IPS DF 6.9 (cell line): ENCODE measurements at places on chromosomes 1 and 21.

DNA sequence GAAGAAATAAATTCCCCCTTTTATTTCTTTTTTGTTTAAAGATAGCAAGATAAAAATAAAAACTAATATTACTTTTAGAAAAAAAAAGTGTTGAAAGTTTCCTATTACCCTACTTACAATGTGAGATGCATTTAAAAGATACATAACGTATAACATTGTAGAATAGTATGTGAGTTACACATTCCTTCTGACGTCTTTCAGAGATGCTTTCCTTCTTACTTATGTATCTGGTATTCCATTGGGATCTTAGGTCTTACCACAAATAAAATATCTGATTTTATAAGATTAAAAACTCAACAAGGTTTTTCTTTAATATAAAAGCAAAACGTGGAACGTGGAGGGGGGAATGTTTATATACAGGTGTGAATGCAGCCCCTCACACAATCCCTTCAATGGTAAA is 147.2 kb upstream of the ETS2 start:
- no peak for DNase-seq

- no peak for DNase-seq
These were observed 117.5 kb downstream of the C1orf21 start for GRCh38 chr1:184504040-184504954.

- no peak for DNase-seq
These were observed 22.5 kb upstream of the DMBX1 start for GRCh38 chr1:46467183-46467504.

GRCh38 chr1:12112711-12113161 is 49.6 kb downstream of the TNFRSF8 start:
- DNase-seq, result no peak

DNA sequence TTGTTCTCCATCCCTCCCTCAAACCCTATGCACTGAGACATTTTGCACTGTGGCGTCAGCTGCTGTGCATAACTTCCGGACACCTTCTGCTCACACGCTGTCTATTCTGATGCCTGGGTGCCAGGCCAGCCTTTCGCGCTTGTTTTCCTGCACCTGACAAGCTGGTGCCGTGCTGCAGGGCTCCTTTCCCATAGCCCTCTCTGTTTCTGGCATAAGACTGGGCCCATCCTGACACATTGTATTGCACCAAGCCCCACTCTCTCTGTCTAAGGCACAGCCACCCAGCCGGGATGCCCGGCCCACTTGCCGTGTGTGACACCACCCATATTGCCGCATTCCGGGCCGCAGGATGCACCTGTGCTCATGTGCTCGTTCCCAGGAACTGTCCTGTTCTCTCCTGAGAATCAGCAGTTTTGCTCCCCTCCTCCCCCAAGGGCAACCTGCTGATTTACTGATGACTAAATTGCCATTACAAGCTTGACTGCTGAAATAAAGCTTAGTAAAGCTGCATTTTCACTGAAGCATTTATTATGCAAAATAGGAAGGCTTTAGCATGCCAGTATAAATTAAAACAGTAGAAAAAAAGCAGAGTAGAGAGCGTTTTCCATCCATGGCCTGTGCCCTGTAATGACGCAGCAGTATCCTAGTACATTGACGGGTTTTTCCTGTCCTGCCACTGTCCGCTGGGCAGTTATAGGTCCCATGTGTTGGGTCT is 88.0 kb downstream of the CD247 start:
- no peak for DNase-seq

DNA sequence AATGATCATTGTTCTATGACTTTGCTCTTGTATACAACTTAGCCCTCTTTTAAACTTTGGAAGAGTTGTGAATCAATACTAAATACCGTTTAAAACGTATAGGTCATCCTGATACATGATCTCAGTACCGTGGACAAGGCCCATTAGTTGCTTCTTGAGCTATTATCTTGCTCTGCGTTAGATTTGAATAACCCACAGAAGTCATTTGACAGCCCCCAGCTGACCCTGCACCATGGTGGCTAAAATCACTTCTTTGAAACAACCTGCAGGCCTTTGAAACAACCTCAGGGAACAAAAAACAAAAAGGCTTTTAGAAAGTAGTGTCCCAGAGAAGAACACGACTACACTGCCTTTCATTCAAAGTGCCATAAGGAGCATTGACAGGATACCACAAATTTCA is 473.0 kb upstream of the ADGRL2 start:
- DNase-seq, result no peak

- no peak for DNase-seq
These were observed 11.8 kb downstream of the TP73 start for GRCh38 chr1:3663999-3664699.

- DNase-seq, result no peak
These were observed 166.8 kb upstream of the IVNS1ABP start for GRCh38 chr1:185483664-185484450.

DNA sequence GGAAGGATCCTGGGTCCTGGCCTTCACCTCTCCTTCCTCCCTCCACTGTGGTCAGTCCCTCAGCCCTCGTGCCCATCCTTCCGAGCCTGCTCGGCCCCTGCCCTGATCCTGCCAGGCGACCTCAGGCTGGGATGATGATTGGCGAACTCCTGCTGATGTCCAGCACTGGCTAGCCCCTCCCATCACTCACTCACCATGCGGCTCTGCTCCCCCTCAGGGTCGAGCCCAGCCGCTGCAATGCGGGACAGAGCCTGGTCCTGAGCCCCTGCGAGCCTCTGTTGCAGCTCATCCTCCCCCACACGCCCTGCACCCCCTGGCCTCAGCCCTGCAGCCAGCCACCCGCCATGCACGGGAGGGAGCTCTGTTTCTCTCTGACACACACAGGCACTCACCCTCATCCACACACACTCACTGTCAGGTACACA is 100.2 kb downstream of the DMRTB1 start:
- no peak for DNase-seq

GRCh38 chr1:207997486-207998268 is 86.8 kb upstream of the CD34 start:
- DNase-seq, result peak; percentile 70

DNA sequence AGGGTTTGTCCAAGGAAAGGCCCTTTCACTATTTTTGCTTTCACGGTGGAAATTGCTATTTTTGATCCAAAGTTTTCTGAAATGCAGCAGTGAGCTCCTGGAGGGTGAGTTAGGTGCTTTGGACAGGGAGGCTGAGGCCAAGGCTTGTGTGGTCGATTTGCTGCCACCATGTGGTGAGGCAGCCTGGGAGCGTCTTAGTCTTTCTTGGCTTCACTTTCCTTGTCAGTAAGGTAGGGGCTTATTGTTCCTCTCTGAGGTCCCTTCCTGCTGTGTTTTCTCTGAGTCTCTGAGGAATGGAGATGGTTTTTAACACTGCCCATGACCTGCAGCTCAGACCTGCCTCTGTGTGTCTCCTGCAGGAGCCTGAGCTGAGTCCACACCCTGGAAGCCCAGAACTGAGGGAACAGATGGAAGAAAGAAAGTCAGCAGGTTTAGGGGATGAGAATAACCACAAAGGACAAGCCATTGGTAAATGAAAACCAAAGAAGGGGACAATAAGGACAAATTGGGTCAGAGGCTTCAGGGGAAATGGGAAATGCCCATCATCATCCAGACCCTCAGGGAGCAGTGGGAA is 20.1 kb upstream of the S100A10 start:
- DNase-seq, result no peak

GRCh38 chr1:42860339-42861013 is 14.1 kb downstream of the ZNF691 start:
- no peak for DNase-seq

GRCh38 chr1:63223426-63223825 is 98.9 kb upstream of the FOXD3 start:
- no peak for DNase-seq

DNA sequence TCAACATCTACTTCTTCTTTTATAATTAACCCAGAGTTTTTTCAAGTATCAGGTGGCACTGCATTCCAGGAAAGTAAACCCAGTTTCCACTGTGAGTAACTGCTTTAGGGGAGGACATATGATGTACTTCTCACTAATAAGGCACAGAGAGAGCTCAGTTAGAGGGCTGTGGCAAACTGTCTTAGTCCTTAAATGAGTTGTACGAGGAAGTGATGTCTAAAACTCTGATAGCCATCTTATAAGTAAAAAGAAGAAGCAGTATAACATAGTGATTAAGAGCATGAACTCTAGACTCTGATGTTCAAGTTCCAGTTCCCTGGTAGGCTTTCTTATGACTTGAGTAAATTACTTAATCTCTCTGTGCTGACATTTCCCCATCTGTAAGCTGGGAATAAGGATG is 58.7 kb upstream of the PTGS2 start:
- DNase-seq, result no peak

GRCh38 chr1:8077120-8077573 is 51.0 kb upstream of the ERRFI1 start:
- no peak for DNase-seq

- DNase-seq, result no peak
These were observed 47.5 kb downstream of the FBXO2 start for GRCh38 chr1:11606775-11607174.

DNA sequence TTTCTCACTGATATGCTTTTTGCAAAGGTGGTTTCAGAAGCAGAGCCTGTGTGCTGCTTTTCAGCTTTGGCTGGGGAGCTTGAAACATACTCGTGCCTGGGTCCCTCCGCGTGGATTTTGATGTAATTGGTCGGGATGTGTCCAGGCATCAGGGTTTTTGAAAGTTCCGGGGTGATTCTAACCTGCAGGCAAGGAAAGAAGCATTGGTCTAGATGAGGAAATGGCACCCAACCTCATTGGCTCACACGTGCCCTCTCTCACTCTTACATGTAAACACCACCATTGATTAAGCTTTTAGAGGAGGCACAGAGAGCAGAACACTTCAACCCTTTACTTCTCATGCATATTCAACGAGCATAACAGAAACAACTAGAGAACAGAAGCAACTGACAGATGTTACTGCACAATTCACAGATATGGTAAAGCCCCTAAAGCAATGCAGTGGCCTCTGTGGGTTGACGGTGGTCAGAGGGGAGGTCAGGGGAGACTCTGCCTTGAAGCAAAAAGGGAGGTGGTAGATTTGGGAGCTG is 112.1 kb downstream of the TLR5 start:
- no peak for DNase-seq

GRCh38 chr1:226064816-226065248 is 2.3 kb downstream of the H3-3A start:
- DNase-seq, result no peak

DNA sequence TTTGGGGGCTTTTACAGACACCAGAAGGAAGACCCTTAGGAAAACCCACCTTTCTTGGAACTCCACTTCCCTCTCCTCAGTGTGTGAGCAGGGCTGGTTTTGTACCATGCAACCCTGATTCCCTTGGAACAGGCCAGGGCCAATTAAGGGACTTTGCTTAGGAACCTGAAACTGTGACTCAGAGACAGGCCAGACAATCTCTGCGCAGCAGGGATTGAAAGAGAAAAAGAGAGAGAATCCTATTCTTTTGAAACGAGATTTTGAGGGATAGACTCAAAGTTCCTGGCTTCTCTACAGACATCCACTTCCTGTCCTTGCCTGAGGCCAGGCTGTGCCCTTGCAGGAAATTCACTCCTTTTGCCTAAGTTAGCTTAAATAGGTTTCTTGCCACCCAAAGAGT is 23.1 kb upstream of the C1orf198 start:
- no peak for DNase-seq

- DNase-seq, result peak; percentile 9
These were observed 75.0 kb upstream of the DPT start for GRCh38 chr1:168803806-168804510.

- DNase-seq, result no peak
These were observed 136.4 kb downstream of the SETD4 start for GRCh38 chr21:35923971-35924370.

DNA sequence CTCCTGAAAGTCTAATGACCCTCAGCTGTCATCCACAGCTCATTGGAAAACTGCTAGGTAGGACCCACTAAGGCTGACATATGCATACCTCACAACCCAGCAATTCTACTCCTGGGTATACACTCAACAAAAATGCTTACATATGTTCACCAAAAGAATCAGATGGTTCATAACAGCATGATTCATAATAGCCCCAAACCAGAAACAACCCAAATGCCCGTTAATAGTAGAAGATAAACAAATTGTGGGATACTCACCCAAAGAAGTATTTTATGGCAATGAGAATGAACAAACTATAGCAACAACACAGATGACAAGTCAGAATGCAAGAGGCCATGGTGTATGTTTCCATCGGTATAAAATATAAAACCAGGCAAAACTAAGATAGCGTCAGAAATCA is 124.6 kb downstream of the HLCS start:
- DNase-seq, result no peak

GRCh38 chr1:234188454-234188792 is 184.8 kb upstream of the COA6 start:
- peak; percentile 45 for DNase-seq

DNA sequence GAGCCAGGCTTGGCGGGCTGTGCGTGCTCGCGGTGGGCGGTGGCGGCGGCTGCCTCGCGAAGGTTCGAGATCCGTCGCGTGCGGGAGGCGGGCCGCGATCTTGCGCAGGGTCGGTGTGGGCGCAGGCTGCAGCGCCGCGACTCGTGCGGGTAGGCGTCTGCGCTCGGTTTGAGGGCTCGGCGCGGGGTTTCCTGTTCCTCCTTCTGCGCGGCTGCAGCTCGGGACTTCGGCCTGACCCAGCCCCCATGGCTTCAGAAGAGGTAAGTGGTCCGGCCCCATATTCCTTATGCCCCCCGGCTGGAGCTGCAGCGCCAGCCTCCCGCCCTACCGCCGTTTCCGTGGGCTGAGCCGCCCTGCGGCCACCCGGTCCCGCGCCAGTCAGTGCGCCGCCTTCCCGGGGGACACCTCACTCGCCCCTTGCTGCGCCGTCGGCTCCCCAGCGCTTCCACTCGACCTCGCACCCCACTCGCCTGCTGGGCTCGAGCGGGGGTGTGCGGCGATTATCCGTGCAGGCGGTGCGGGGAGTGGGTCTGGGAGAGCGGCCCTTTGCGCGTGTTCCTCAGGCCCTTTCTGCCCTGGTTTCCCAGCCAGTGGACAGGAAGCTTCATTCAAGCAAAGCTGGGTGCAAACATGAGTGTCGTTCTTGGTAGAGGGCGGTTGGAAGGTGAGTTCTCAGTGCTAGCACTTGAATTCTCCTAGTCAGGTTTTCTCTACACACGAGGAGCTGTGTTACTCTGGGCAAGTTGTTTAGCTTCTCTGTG is at the start of gene CACYBP:
TSS of gene CACYBP (plus strand) at position 12 of the 761 bp plus-strand sequence. CDS start at position 246, 234 bp downstream.
- DNase-seq, result no peak

GRCh38 chr1:172818841-172819527 is 160.1 kb downstream of the FASLG start:
- no peak for DNase-seq

DNA sequence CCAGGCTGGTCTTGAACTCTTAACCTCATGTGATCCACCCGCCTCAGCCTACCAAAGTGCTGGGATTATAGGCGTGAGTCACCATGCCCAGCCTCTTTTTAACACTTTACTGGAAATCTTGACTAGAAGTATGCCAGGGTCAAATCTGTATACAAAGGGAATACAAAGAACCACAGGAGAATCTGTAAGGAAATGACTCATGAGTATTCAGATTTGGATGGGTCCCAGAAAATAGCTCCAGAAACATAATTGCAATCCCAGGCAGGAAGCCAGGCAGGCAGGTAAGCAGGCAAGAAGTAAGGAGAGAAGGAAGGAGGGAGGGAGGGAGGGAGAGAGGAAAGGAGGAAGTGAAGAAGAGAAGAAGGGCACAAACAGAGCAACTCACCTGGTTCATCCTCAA is 22.8 kb upstream of the TIAM1 start:
- DNase-seq, result no peak
